ENCODE measurements at places on chromosomes 6 and 20. TPM values are rescaled to one million over a fixed set of nuclear protein-coding genes. Genes with fewer than 3 reads are reported as not detected.

- DNase-seq, result no peak
Observed at GRCh38 chr20:5843054-5843592, 92.9 kb downstream of the SHLD1 start.

DNA sequence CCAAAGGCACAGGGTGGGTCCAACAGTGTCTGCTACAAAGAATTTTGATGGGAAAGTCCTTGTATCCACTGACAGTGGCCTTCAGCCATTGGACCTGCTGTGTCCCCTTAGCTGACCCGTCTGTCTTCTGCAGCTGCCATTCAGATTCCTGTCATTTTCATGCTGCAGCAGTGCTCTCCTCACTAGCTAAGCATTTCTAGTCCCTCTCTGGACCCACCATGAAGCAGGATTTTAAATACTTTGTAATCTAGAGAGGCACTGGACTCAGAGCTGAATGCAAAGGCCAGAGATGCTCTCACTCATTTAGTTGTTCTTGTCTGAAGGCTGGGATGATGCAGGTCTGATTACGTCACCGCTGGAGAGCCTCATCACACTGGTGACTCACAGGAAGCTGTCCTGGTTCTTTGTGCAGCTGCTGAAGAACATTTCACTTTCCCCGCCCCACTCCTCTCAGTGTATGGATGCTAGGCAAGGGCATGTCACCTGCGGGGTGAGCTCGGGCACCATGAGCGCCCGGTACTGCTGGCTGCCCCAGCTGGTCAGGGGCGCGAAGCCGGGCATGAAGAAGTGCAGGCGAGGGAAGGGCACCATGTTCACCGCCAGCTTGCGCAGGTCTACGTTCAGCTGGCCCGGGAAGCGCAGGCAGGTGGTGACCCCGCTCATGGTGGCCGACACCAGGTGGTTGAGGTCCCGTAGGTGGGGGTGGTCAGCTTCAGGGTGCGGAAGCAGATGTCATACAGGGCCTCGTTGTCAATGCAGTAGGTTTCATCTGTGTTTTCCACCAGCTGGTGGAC lies 19.4 kb upstream of the TUBB2A start:
- peak; percentile 48 for DNase-seq

DNA sequence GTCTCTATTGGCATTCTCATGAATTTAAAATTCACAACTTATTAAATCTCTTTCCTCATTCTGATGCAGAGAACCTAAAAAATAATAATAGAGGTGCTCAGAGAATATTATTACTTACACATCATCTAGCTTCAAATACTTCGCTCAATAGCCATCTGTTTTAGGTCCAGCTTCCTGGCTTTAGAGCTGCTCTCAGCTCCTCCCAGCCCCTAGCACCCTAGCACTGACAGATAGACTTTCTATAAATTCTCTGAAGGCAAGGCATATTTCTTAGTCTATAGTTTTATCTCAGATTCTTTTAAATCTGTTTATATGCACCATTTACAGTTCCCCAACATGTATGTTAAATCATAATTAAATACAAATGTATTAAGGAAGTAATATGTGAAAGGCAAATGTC lies 281.3 kb downstream of the PTPRK start:
- DNase-seq, result no peak

- DNase-seq, result no peak
Observed at GRCh38 chr6:102215425-102215824, 821.9 kb downstream of the GRIK2 start.

DNA sequence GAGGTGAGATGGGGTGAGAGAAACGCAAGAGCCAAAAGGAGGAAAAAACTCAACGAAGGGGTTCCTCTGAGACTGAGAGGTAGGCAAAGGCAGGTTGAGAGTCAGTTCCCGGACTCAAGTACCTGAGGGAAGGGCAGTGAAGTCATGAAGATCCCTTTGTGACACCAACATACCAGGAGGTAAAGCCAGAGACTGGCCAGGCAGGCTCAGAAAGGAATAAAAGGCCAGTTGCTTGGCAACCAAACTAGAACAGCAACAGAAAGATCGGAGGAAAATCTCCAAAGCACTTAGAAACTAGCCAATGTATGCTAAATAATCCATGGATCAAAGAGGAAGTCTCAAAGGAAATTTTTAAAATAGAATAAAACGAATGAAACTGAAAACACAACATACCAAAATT lies 209.8 kb upstream of the PROKR2 start:
- DNase-seq, result no peak

DNA sequence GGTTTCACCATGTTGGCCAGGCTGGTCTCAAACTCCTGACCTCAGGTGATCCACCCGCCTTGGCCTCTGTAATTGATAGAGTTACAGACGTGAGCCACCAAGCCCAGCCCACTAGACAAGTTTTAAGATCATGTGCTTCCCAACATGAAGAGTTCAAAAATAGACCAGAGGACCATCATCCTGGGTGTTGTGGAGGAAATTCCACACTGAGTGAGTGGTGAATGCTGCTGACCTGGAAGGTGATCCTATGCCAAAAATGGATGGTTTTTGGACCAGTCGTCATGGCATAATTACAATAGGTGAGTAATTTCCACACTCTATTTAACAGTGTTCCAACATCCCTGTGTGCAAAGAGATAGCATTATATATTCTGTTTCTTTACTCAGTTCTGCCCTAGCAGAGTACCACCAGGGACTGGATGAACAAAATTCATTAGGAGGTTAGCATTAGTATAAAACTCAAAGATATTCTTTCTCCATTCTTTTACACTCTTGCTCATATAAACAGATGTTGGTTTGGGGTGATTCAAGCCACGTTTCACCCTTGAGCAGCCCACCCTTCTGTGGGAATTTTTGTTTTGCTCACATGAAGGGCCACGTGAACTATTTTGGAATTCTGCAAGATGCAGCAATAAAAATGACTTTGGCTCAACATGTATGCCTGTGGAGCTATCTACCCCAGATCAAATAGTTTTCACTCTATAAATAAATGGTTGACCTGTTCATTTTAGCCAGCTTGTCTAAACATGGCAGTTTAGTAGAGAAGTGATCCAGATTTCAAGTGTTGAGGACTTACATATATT lies 206.2 kb upstream of the TCF21 start:
- DNase-seq, result no peak

DNA sequence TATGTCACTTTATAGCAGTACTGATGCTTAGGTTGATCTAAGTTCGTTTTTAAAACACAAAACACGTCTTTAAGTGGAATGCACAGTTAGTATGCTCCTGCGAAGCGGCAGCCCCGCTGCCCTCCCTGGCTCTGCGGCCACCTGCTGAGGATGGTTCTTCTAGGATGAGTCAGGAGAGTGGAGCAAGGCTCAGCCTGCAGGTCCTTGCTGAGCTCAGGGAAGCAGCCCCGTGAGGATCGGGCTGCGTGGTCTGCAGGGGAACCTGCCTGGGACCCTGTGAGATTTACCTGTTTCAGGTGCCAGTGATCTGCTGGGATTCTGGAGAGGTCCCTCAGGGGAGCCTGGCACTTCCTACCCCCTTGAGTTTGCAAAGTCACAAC lies 57.5 kb downstream of the SYNJ2 start:
- DNase-seq, result no peak

GRCh38 chr6:106618324-106618723 lies 11.0 kb downstream of the RTN4IP1 start:
- no peak for DNase-seq

DNA sequence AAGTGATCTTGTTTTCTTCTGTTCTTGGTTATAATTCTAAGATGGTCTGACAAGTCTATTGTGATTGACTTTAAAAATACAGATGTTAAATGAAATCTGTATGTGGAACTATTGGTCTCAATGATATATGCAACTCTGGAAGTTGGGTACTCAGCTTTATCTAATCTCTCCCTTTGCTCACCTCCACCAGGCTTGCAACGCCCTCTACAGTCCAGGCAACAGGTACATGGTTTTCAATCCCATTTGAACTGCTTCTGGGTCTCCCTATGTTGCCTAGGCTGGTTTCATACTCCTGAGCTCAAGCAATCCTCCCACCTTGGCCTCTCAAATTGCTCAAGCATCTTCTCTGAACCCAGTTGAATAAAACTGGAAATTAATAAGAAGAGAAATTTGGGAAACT lies 25.6 kb upstream of the HLA-DQB1 start:
- no peak for DNase-seq

GRCh38 chr20:49982072-49982345 lies 771 bp upstream of the SNAI1 start:
- no peak for DNase-seq

GRCh38 chr20:58893355-58894120 lies 41.0 kb downstream of the GNAS start:
- DNase-seq, result peak; percentile 22

- DNase-seq, result no peak
Observed at GRCh38 chr6:55670850-55671413, 91.9 kb upstream of the HMGCLL1 start.

DNA sequence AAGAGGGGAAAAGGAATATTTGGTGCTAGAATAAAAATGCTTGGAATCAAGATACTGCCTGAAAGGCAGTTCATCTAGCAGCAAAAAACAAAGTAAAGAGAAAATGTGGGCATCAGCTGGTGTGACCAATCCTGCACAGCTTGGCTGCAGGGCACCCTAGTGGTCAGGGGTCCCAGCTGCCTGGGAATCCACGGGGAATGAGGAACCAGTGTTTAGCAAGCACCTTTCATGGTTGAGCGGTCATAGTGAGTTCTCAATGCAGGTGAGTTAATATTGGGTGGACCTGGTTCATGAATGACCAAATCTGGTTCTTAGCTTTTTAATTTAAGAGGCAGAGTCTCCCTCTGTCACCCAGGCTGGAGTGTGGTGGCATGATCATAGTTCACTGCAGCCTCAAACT lies 53.3 kb downstream of the CAP2 start:
- peak; percentile 52 for DNase-seq

DNA sequence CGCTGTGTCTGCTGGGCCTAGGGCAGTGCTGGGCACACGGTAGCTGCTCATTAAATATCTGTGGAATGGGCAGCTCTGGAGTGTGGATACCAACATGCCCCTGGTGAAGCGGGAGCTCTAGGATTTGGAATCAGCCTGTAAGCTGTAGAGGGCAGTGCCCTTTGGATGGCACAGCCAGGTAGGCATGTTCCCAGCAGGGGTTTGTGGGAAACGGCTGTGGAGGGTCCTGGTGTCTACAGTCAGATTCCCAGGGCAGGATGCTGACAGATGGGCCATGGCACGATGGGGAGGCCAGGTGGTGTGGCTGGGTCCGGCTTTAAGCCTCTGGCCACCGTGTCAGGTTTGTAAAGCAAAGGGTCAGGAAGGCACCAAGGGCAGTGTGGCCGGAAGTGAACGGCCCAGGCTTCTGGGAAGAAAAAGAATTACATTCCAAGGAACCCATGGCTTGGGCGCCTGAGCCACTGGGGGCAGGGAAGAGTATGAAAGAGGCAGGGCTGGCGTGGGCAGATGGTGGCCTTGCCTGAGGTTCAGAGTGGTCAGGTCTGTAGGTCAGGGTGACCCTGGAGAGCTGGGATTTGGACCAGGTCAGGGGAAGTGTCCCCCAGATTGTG lies 44.8 kb downstream of the UBE2V1 start:
- no peak for DNase-seq

DNA sequence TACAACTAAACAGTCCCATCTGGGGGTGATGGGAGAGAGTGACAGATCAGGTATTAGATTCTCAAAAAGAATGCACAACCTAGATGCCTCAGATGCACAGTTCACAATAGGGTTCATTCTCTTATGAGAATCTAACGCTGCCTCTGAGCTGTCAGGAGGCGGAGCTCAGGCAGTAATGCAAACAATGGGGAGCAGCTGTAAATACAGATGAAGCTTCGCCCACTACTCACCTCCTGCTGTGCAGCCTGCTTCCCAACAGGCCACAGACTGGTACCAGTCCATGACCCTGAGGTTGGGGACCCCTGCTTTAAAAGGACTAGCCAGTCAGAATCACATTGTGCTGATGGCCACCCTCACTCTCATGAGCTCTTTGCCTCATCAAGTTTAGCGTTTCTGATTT lies 247.0 kb upstream of the KCNQ5 start:
- DNase-seq, result no peak

DNA sequence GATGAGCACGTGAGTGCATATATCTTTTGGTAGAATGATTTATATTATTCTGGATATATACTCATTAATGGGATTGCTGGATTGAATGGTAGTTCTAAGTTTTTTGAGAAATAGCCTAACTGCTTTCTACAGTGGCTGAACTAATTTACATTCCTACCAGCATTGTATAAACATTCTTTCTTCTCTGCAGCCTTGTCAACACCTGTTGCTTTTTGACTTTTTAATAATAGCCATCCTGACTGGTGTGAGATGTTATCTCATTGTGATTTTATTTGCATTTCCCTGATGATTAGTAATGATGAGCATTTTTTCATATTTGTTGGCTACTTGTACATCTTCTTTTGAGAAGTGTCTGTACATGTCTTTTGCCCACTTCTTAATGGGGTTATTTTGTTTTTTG lies 116.3 kb downstream of the ADTRP start:
- no peak for DNase-seq

- DNase-seq, result peak; percentile 56
Observed at GRCh38 chr20:57263801-57264792, 2.3 kb downstream of the BMP7 start.

- DNase-seq, result no peak
Observed at GRCh38 chr20:7855545-7855944, 84.7 kb downstream of the HAO1 start.

- DNase-seq, result peak; percentile 18
Observed at GRCh38 chr20:37202267-37202943, 23.1 kb upstream of the MROH8 start.

- peak; percentile 49 for DNase-seq
Observed at GRCh38 chr20:24634855-24635254, 165.4 kb downstream of the SYNDIG1 start.

DNA sequence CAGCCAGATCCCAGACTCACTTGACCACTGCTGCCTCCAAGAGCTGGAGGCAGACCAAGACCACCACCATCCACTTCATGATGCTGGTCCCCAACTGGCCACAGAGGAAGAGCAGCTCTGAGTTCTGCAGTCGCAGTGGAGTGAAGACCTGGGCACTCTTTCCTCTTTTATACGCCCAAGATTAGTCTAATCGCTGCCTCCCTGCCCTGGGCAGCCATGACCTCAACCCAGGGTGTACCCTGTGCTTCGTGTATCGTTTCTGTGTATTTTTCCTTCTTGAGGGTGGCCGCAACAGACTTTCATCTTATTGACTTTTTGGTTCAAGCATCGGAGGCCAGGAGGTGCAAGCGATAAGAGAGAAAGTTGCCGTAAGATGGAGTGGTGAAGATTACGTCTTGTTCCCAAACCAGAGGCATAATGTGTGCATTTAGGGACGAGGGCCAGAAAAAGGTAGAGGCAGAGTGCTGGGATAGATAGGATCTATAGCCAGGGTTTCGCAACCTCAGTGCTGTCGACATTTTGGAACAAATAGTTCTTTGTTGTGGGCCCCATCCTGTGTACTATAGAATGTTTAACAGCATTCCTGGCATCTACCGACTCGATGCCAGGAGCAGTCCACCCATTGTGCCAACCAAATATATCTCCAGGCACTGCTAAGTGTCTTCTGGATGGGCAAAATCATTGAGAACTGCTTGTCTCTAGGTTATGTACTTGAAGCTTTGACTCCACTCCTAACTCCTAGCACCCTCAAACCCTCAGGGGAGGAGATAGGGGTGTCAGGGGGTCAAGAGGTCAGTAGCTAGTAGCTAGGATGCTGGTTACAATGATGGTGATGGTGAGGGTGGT lies at the start of gene PGC:
Gene PGC (minus strand): TSS at position 142 of the 846 bp plus-strand sequence. CDS start 63 bp downstream, at position 79.
- no peak for DNase-seq

Gene HLA-DQA1
- 29.6 TPM for polyA plus RNA-seq

Gene ATF6B
- 40.3 TPM for polyA plus RNA-seq

Gene CTCFL
- not detected for polyA plus RNA-seq

Gene HLA-DRB5
- 59.9 TPM for polyA plus RNA-seq

Gene FAM184A
- polyA plus RNA-seq, result 9.0 TPM

Gene SFT2D1
- polyA plus RNA-seq, result 73.2 TPM

Gene THBD
- 9.7 TPM for polyA plus RNA-seq

Gene HCRTR2
- 0.34 TPM for polyA plus RNA-seq

Gene NRN1
- polyA plus RNA-seq, result 6.4 TPM

Gene PLEKHG1
- 2.8 TPM for polyA plus RNA-seq

Gene PXDC1
- 35.0 TPM for polyA plus RNA-seq

Gene IL17F
- polyA plus RNA-seq, result not detected

Data from kidney (tissue), 22 donors.